ENCODE measurements at places on chromosomes 12 and 14.

- DNase-seq = no peak
These were observed 16.1 kb downstream of the FSCB start for GRCh38 chr14:44490966-44491365.

DNA sequence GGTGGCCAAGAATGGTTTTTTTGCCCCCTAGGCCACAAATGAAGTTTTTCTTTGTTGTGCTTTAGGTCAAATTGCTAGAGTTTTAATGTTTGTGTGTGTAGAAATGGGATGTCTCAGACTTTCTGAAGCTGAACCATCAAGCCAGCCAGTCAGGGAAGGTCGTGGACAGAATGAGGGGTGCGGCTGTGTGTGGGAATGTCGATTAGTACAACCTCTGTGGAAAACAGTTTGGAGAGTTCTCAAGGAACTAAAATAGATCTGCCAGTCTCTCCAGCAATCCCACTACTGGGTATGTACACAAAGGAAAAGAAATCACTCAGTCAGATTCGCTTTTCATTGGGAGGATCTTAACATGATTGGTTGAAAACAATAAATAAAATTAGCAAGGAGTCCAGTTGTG, 44.5 kb downstream of the ACACB start:
- DNase-seq = no peak

DNA sequence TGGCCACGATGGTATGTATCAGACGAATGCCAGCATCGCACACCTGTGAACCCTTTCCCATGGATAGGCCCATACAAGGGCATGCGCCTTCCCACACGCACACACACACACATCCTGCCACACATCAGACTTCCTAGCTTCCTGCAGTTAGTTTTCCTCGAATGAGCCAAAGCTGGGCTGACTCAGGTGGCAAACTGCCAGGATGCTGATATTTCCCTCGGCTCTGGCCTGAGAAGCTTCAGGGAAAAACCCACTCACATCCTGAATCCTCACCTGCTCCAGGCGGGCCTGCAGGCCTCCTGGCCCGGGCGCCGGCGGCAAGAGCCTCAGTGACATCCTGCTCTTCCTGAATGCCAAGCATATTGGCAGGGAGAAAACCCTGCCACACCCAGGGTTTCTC, 22.4 kb downstream of the CALM1 start:
- no peak for DNase-seq

GRCh38 chr12:113298861-113299545, 35.9 kb downstream of the SLC8B1 start:
- no peak for DNase-seq

GRCh38 chr12:13144266-13144828, 40.9 kb upstream of the GSG1 start:
- no peak for DNase-seq

- DNase-seq = no peak
These were observed 11.5 kb upstream of the STX2 start for GRCh38 chr12:130850418-130851021.

All from B cell (primary cell).